ENCODE measurements at places on chromosomes 4 and X.

DNA sequence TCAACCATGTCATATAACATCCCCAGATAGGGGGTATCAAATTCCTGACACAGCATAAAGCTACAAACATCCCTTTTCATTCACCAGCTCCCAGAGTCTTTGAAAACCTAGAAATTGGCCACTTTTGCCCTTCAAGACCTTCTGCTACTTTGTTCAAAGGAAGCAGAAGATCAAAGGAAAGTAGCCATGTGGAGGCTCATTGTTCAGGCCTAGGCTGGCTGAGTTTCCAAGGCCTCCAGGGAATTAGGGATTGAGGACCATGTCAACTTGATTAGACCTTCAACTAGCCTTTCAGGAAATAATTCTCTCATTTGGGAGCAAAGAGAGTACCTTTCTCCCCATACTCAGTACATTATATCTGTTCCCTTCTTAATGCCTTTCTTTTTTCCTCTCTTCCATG, 66.8 kb upstream of the ATXN3L start:
- no peak for DNase-seq

DNA sequence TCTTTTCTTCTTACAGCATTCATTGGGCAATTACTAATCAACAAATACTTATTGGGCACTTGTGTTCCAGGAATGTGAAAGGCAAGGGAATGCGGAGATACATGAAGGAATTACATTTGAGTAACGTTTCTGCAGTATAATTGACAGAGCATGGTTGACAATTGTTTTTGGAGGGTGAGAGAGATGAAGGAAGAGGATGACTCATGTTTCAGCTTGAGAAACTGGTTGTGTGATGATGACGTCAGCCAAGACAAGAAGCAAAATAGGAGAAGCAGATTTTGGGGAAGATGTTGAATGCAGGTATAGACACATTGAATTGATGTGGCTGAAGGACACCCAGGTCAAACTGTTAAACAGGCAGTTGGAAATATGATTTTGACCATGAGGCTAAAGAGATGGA, 8.0 kb upstream of the CPEB2 start:
- DNase-seq, result no peak

DNA sequence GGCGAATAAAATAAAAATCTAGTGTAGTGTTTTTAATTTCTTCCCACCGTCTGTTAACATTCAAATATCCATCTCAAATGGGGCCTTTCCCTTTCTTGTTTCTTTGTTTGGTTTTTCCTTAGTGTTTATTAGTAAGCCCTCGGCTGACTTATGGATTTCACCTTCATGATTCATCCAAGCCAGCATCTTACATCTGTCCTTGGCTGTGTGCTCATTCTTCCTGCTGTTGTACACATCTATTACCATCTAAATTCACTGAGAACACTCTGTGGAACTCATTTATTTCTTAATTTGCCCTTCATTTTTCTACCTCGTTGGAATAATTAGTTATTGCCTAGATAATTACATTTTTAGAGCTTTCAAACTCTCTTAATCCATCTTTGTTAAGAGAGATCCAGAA, 84.9 kb downstream of the SPCS3 start:
- no peak for DNase-seq

DNA sequence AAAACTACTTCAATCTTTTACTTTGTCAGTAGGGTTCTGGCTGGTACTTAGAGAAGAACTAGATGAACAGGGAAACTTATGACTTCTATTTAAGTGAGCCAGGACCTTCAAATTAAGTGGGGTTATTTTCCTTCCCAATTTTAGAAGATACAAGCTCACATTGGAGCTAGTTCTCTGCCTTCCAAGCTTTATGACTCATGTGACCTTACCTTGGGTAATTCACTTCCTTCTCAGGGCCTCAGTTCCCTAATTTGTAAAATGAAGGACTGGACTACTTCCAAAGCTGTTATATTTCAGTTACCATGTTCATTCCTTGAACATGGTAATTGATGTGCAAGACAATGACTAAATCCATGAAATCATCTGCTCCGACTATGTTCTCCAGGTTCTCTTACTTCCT, 32.0 kb upstream of the DCX start:
- DNase-seq, result no peak

DNA sequence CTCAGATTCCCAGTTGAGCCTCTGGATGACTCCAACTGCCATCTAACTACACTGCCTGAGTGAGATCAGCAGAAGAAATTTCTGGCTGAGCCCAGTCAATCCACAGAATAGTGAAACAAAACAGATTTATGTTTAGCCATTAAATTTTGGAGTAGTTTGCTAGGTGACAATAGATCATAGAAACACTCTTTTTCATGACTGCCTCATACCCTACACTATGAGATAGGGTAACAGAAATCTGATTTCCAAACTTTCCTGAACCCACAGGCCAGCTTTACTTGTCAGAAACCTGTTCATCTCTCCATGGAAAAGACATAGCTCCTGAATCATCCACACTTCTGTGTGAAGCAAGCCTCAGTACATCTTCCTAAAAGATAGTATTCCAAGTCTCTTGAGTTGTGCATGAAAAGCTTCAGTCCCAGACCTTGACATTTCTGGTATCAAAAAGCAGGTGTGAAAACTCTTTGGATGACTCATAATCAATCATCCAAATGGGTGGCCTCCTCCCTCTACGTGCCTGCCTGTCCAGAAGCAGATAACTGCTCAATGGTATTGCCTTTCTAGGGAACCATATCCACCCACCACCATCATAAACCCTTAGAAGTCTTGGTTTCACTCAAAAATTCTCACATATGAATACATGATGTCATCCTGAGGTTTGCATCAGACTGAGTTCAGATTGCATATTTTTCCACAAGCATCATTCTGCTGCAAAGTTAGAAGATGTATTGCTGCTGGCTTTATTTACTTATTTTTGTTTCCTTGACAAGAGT, 47.5 kb upstream of the RAP2C start:
- no peak for DNase-seq

- DNase-seq, result no peak
These were observed 1026.9 kb upstream of the SLIT2 start for GRCh38 chr4:19224820-19225219.

GRCh38 chrX:19030805-19031204, 46.9 kb upstream of the PHKA2 start:
- DNase-seq, result no peak

DNA sequence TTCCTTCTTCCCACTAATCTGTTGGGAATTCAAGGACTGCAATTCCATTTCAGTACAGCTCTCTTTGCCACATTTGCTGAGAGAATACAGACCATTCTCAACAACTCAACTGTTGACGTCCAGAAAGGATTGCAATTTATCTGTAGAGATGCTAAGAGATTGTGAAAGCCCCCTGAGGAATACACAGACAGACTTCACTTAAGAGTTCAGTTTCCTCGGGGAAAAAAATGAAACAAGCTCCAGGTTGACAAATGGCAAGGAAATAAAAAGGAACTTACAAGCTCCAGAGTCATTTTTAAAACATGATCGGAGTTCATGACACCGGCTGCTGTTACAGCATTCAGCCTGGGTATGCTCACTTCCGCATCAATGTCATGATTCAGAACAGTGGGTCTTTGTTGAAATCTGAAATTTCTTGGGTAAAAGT, 13.8 kb downstream of the TLR10 start:
- no peak for DNase-seq

DNA sequence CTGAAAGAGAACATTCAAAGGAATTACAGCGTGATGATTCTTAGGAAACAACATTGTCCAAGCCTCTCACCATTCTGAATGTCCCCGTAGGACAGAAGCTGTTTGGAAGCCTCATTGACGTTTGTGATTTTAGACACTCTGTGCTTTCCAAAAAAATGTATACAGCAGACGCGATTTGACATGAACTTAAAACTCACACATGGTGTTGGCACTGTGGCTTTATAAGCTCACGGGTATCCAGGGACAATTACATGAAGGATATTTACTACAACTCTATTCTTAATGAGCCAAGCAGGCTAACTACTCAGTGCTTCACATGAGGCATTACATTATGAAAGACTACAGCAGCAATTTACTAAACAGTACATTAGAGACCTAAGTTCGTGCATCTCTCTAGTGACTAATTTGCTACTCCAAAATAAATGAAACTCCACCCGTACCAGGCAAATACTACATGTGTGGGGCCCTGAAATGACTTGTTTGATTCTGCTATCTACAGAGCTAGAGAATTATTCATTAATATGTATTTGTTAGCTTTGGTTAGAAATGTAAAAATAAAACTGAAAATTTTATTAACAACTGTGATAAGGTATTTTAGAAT, 620.7 kb downstream of the SPRY1 start:
- no peak for DNase-seq

DNA sequence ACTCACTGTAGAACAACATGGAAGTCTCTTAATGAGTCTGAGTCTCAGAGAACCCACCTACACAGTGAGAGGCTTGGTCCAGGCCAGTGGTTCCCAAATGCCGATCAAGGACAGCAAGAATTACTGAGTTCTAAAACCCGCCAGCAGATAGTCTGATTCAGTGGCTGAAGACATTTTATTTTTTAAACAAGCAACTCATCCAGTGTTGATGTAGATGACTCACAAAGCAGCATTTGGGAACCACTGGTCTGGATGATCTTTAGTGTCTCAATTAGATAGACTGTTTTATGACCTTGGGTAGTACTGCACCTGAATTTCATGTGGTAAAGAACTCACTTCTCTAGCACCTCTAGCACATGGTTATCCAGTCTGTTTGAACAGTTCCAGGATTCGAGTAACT, 193.6 kb downstream of the FBXW7 start:
- no peak for DNase-seq

DNA sequence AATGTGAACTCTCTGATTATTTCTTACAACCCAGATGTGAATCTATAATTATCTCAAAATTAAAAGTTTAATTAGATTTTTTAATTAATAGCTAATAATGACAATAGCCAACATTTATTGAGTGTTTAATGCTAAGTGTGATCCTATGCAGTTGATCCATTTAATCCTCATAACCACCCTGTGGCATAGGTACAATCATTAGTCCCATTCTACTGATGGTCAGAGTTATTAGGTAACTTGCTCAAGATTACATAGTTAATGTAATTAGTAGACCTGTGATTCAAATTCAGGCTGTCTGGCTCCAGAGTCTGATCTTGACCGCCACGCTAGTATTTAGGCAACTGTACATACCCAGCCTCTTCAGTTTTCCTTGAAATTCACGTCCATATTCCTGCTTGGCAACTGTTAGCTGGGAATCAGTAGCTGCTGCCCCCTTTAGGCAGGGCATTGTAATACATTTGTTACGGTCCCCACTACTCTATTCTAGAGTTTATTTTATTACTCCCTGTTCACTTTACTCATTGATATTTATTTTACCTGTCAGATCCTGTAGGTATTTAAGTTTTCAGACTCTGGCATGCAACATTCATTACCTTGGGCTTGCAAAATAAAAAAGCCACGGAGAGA, 20.6 kb upstream of the TEC start:
- no peak for DNase-seq

DNA sequence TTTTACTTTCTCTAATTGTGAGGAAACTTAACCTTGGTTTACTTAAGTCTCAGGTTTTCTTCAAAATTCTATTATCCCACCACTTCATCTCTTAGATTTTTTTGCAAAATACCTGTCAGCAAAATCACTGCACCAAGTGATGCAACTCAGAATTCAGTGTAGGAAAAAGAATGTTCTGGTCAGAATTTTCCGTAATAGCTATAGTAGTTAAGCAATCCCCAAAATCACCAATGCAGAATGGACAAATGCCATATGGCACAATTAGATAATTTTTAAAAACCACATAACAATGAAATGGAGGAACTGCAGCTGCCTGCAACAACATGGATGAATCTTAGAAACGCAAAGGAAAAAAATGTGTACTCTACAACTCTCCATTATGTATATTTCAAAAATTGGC, 373.1 kb downstream of the NAF1 start:
- DNase-seq, result no peak

GRCh38 chrX:133314281-133314680, 96.1 kb upstream of the TFDP3 start:
- DNase-seq, result no peak

- DNase-seq, result no peak
These were observed 11.6 kb downstream of the FGA start for GRCh38 chr4:154578919-154579318.

DNA sequence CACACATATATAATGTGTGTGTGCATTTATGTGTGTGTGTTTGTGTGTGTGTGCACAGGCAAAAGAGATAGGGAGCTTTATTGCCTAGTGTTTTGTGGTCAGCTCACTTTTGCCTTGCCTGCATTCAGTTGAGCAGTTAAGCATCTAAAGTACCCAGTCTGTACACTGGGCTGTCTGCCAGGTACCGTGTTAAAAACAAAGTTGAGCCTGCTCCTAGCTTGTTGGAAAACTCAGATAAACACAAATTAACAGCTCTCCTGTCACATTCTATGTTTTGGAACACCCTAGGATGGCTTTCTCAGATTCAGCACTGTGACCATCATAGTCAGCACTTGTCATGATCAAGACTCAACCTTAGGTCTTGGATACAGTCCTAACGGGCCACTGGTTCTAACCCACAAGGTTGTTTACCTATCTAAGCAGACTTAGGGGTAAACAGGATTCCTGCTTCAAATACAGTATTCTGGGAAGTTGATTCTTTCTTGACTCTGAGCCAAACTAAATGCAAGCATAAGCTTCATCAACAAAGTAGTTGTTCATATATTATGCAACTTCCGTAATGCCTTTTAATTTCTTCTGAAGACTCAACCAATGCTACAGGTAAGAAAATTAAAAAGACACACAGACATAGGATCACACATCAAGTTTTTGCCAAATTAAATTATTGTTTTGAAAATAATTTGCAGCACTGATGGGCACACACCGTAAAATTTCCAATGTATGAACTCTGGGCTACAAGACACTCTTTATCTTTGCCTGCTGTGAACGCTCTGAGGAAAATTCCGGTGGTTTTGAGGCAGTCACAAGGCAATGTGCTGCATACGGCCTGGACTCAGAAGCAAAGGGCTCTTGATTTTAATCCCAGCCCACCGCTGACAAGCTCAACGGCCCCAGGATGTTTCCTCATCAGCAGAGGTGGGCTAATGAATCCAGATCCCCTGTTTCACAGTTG, 11.3 kb upstream of the CD99 start:
- DNase-seq, result no peak

- no peak for DNase-seq
These were observed 12.0 kb upstream of the LRAT start for GRCh38 chr4:154731756-154732155.

DNA sequence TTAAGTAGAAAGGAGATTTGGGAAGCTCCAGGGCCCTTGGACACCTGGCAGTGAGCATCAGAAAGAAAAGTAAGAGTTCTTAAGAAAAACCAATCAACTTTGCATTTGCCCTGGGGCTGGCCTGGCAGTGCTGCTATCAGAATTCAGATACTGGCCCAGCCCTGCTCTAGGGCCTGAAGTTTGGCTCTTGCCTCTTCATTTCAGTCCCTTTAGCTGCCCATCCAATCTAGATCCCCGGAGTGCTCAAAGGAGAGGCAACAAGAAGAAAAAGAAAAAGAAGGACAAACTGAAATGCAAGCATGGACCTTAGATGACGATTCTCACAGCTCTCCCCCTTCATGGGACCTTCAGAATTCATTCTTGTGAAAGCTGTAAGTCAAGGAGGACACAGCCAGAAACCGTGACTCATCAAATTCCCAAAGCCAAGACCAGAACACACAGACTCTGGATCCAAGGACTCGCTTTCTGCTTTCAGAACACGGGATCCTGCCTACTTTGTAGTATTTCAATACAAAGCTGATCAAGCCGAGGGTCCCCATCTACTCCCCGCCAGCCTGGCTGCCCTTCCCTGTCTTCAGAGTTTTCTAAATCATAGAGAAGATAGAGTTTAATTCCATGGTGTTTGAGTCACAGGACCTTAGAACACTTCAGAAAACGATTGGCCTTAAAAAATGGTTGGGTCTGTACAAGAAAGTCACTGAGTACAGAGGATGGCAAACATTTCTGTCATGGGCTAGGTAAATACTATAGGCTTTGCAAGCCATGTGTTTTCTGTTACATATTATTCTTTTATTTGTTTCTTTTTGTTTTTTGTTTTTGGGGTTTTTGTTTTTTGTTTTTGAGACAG, 103.7 kb downstream of the RBM47 start:
- DNase-seq, result no peak
